ENCODE measurements at places on chromosomes 5 and 9.

DNA sequence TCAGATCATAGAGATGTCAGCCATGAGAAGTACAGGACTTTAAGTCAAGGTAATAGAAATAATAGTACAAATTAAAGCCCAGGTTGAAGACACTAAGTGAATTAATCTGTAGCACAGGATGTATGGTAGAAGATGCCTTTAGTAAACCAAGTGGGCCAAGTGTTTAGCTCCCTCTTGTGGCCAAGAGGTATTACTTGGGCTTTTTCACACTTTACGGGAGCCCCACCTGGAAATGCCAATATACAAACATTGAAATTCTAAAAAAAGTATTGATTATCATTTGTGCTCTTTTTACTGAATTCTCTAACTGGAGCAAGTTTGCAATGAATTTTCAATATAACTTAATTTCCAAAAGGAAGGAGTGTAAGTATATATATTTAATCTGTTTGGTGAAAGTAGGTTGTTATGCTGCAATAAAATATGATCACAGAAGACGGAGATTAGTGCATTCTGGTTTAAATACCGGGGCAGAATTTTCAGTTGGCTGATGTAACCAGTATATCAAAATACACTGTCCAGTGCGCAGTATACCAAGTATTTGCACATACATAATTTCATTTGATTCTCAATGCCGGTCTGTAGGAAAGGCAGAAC is 84.7 kb downstream of the PARP8 start:
- DNase-seq, result no peak

DNA sequence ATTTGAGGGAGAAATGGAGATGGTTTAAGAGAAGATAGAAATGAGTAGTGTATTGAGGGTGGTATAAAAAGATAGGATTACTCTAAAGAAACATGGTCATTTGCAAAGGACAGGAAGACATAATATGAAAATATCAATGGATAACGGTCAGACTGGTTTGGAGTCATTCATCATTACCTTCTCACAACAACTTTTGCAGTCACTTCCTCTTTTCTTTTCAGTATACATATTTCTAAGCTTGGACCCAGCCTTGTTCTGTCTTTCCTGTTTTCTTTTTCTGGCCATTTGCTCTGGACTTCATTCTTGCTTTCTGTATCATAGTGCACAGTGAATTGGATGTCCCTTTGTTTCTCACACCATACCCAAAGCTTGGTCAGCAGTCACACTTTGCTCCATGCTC is 966.5 kb upstream of the TYRP1 start:
- DNase-seq, result no peak

- DNase-seq, result no peak
Measured at GRCh38 chr5:135040034-135040332, 6.0 kb upstream of the PITX1 start.

- DNase-seq, result no peak
Measured at GRCh38 chr5:139982157-139982974, 60.7 kb downstream of the NRG2 start.
